Activated naive CD8-positive, alpha-beta T cell treated with anti-CD3 and anti-CD28 coated beads, Interleukin-2, amount 10 ng/mL, durations not matched to agents 7 days and 5 days (primary cell): ENCODE measurements at places on chromosomes 16 and 17. TPM values are rescaled to one million over a fixed set of nuclear protein-coding genes. Genes with fewer than 3 reads are reported as not detected.

DNA sequence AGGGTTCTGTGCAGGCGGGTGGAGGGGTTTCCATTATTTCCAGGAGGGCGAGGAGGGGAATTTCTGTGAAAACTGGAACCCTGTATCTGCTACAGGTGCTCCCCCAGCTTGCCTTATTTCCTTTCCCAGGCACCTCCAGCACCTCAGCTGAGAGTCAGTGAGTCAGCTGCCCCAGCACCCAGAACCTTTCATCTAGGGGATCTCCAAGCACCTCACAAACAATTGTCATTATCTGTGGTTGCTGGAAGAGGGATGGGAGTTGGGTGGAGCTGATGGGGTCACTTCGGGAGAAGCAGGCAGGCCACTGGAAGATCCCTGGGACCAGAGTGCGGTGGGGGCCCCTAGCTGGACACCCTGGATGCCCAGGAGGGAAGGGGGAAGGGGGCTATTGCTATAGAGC is 10.0 kb upstream of the CLUH start:
- H3K4me3 ChIP-seq: no peak overlapping the region
- peaks cover 5% of the 10 kb centered on the region for H3K4me1 ChIP-seq
- H3K27me3 ChIP-seq: peaks cover 18% of the 10 kb centered on the region
- H3K27ac ChIP-seq: no peak overlapping the region
- no peaks in the 10 kb centered on the region for H3K36me3 ChIP-seq
- no peak for DNase-seq

GPR142 gene
- total RNA-seq: not detected

- no peak overlapping the region for H3K27ac ChIP-seq
- peaks cover 8% of the 10 kb centered on the region for H3K27me3 ChIP-seq
- no peak for DNase-seq
- no peak overlapping the region for H3K4me3 ChIP-seq
- H3K36me3 ChIP-seq: no peaks in the 10 kb centered on the region
Measured at GRCh38 chr17:27216836-27217235, 77.1 kb upstream of the WSB1 start.

GRCh38 chr16:82641336-82641984 is 14.7 kb downstream of the CDH13 start:
- peaks cover 2% of the 10 kb centered on the region for H3K27me3 ChIP-seq
- peak overlapping the region; percentile 1 for H3K27ac ChIP-seq
- no peaks in the 10 kb centered on the region for H3K36me3 ChIP-seq
- H3K4me1 ChIP-seq: peaks cover 16% of the 10 kb centered on the region
- no peak for DNase-seq

- peaks cover 21% of the 10 kb centered on the region for H3K27me3 ChIP-seq
- peak overlapping the region; percentile 39 for H3K4me3 ChIP-seq
- H3K36me3 ChIP-seq: peaks cover 6% of the 10 kb centered on the region
- peak; percentile 20 for DNase-seq
Measured at GRCh38 chr17:17497065-17497844, 1.1 kb upstream of the RASD1 start.

FOXC2 gene
- not detected for total RNA-seq

- DNase-seq: no peak
- no peak overlapping the region for H3K4me3 ChIP-seq
- peaks cover 4% of the 10 kb centered on the region for H3K4me1 ChIP-seq
Measured at GRCh38 chr17:30858556-30859250, 26.9 kb downstream of the ATAD5 start.

DNA sequence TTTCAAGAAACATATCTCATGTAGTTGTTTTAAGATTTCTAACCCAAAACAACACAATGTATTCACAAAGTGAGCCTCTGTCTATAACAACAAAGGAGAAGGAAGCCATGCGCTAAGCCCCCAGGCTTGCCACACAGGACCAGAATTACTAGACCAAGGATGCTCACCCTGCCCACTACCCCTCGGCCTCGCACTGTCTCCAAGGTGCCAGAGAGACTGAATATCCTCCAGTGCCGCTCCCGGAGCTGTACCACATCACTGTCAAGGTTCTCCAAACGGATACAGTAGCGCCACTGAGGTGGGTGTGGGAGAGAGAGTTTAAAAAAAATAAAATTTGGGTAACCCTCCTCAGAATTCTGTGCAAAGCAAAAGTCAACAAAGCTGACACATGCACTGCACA is 7.1 kb downstream of the POLDIP2 start:
- no peaks in the 10 kb centered on the region for H3K27me3 ChIP-seq
- H3K4me1 ChIP-seq: no peaks in the 10 kb centered on the region
- no peak overlapping the region for H3K4me3 ChIP-seq
- DNase-seq: no peak

DNA sequence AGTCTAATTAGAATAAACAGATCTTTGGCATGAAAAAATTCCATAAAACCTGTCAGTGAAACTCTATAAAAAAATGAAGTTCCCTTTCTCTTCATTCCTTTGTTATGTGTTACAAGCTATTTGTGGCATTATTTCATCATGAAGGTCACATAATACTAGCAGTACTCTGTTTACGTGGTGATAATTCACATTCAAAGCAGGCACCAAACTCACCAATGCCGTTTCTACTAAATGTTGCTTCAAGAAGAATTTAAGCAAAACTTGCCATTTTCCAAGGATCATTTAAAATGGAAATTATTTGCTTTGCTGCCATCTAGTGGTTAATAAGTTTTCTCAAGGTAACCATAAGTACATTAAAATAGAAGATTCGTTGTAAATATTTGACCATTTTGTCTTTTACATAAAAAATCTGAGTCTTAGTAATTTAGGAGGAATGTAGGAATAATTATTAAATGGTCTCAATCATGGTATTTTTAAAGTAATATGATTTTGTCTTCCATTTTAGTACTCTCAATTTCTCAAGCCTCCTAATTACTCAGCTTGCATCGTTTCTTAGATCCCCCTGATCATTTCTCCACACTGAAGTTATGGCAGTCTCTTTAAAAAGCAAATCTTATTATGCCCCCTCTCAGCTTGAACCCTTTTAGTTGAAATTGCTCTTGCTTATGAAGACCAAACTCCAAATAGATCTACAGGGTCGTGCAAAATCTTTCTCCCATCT is 80.8 kb downstream of the OMG start:
- no peaks in the 10 kb centered on the region for H3K4me1 ChIP-seq
- H3K4me3 ChIP-seq: no peak overlapping the region
- H3K27me3 ChIP-seq: no peaks in the 10 kb centered on the region
- H3K27ac ChIP-seq: no peak overlapping the region

NPIPB6 gene
- total RNA-seq: 4.5 TPM

DNAAF1 gene
- total RNA-seq: not detected

GRCh38 chr17:75557075-75557851 is 30.3 kb upstream of the MYO15B start:
- H3K27ac ChIP-seq: no peak overlapping the region
- no peaks in the 10 kb centered on the region for H3K36me3 ChIP-seq
- H3K27me3 ChIP-seq: no peaks in the 10 kb centered on the region
- DNase-seq: no peak
